ENCODE measurements at places on chromosomes 7 and 10.
A peak's percentile ranks its signal among the peaks of the same experiment; 100 is the strongest.

DNA sequence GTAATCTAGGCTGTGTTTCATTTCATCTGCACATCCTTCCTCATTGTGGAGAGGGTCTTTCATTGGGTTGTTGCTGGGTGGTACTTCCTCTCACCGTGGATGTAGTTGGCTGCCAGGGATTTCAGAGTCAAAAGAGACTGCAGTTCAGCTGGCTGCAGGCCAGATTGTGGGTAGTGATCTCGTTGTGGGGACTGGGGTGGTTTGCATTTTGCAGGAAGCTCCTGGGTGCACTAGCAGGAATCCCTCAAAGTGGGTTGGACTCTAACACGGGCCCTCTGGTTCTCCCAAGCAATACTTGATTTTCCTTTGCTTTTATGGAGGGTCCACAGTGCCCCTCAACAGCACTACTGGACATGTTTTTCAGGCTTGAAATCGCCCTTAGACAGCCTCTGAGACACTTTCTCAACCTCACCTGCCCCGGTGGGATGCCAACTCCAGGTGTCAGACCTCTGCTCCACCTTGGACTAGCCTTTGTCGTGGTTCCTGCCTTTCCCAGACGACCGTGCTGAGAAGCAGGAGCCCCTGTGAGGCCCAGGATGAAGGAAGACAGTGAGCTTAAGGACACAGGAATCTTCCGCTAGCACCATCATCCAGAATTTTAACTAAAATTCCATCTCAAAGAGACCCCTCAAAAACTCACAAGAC, 23.9 kb upstream of the ZNF273 start:
- no peak for DNase-seq

GRCh38 chr10:14389981-14390590, 59.4 kb upstream of the FRMD4A start:
- no peak for DNase-seq

DNA sequence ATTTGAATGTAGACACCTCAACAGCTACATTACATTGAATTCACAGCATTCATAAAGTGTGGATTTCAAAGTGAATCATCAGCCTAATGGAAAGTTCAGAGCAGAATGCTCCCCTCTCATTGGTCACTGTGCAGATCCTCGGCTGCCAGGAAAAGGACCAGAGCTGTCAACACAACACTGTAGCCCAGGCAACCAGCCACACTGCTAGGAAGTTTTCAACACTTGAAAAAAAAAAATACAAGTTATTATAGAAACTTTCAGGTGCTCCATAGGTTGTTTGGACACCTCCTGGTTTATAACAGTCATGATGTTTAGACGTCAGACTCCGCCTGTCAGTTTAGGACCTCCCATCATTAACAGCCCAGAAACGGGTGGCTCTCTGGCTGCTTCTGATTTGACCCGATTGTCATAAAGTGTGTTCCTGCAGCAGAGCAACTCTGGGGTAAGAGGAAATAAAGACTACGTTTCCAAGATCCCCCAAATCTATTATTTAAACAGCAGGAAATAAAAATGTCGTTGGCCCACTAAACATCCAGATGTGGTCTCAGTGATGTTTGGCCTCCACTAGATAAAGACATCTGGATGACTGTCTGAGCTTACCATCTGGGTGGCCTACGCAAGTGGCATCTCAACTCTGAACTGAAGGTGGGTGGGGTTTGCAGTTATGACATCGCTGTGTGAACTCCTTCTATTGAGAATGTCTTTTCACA, 117.4 kb downstream of the CABCOCO1 start:
- DNase-seq: peak; percentile 22

DNA sequence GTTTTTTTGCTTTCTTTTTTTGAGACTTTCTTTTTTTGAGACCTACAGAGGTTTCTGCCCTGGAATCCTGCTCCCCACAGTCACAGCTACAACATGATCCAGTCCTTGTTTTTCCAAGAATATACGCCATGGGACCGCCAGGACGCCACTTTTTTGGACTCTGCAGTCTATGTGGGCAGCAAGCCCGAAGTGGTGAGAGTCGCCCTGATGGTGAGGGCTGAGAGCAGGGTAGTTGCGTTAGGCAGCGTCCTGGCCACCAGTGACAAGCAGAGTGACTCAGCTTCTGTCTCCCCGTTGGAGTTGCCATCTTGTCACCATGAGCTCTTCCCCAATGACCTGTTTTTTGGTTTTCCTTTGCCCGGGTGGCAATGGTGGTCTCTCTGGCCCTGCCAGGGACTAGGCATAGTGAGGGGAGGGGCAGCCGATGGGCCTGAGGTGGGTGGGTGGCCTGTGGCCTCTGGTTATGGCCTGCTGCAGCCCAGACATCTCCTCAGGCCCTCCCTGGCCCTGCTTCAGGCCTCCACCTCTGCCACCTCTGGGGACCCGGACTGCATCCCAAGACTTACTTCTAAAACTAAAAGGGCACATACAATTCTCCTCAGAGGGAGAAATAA, 88.0 kb upstream of the MALRD1 start:
- DNase-seq: no peak

DNA sequence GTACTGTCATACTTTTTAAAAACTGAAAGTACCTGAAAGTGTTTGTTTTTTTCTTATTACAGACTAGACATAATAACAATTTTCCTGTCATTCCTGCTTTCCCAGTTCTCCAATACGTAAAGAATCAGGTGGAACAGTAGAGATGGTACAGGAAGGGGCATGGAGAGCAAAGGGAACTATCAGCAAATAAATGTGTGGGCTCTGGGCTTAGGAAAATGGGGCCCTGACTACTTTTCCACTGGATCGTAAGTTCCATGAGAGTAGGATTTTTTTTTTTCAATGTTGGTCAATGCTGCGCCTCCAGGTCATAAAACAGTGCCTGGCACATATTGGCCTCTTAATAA, 15.2 kb upstream of the FAS start:
- no peak for DNase-seq

- DNase-seq: no peak
Measured at GRCh38 chr7:144026203-144026883, 22.4 kb upstream of the OR2A5 start.
